ENCODE measurements at places on chromosomes 12 and 14.
A peak's percentile ranks its signal among the peaks of the same experiment; 100 is the strongest.

- DNase-seq: no peak
Observed at GRCh38 chr12:40144023-40144422, 38.1 kb upstream of the SLC2A13 start.

- DNase-seq: no peak
Observed at GRCh38 chr14:97887690-97888089, 1090.5 kb downstream of the VRK1 start.

DNA sequence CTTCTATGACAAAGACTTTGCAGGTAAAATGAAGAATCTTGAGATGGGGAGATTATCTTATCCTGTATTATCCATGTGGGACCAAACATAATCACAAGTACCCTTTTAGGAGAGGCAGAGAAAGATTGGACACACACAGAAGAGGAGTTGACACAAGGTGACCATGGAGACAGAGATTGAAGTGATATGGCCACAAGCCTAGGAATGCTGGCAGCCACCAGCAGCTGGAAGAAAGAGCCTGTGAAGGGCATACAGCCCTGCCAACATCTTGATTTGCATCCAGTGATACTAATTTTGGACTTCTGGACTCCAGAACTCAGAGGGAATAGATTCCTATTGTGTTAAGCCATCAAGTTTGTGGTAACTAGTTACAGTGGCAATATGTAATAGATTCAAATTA is 78.1 kb downstream of the RPS29 start:
- no peak for DNase-seq

GRCh38 chr12:77724367-77724957 is 106.2 kb upstream of the NAV3 start:
- DNase-seq: no peak

DNA sequence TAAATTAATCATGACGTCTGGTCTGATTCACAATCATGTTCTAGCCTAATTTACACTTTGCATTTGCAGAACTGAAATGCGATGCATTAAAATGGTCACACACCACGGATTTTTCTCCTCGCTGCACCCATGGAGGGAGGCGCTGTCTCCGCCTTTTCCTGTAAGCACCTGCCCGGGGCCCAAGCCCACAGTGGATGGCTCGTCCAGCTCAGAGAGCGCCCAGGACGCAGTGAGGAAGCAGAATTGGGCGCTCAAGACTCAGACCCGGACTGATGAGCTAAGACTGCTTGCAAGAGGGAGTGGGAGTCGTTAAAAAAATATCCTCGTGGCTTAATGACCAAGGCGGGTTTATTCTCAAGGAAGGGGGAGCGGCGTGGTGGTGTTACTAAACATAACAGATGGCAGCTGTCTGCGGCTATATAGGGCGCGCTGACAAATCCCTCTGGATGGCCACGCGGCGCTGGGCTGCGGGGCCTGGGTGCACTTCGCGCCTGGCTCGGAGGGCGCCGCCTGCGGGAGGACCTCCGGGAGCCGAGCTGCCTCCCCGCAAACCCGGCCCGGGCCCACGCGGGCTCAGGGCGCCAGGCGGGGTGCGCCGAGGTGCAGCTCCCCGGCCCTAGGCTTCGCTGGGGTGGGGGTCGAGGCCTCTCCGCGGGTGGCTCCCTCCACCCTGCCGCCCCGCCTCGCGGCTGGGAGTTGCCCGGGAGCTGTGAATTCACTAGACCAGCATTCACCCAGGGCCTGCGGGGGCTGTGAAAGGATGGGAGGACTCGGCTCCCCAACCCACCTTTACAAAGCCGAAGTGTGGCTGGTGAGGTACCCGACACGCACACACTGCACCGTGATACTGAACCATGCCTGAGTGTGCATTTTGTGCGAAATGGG is 78.7 kb downstream of the PPM1A start:
- peak; percentile 22 for DNase-seq

DNA sequence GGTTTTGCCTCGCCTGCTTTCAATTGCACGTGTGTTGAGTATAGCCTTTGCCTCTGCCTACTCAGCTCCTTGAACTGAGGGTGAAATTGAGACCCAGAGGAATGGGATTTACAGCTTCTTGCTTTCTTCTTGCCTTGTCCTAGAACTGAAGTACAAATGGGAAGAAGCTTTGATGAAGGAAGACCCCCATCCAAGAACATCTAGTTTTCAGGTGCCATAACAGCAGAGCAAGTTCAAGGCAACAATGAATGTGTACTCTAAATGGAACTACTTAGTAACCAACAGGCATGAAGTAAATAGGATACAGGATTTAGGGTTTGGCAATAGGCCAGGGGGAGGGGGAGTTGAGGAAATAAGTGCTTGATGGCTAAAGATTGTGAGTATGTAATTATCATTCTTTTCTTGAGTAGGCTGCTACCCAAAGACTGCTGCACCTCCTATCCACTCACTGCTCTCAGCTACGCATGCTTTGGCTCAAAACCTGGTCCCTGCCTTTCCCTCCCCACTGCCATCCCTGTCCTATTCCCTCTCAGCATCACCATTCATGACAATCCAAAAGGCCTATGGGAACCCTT is 2.1 kb downstream of the GPX2 start:
- no peak for DNase-seq

GRCh38 chr12:62712681-62713573 is 222.0 kb downstream of the PPM1H start:
- no peak for DNase-seq

- DNase-seq: no peak
Observed at GRCh38 chr12:15278816-15279658, 43.3 kb upstream of the PTPRO start.

GRCh38 chr12:9751204-9752144 is 9.2 kb downstream of the CD69 start:
- no peak for DNase-seq

DNA sequence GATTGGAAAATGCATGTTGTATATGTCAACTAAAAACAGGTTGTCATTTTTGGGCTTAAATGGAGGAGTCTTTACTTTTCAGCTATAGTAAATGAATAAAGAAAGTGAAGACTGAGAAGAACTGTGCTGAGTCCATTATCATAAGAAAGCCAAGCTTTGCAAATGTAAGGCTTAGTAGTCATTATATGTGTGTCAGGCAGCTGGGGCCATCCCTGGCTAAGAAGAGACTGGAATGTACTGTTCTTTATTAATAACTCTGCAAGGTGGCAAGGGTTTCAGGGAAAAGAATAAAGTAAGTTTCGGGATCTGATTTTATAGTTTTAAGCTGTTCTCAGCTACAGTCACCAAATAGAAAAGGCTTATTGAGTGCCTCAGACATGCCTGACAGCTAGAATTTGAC is 48.7 kb downstream of the SRGAP1 start:
- no peak for DNase-seq

DNA sequence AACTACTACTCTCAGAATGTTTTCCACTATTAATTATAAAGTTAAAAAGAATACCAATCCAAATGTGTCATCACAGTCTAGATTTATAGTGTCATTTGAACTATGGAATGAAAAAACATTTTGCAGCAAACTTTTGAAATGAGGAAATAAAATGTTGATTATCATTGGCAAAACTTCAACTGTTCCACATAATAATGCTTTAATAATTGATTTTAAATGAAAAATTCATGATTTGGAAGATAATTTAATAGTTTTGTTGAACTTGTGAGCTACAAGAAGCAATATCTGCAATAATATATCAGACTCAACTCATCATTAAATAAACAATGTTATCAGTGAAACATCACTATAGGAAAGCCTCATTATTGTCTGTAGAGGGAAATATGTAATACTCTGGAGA is 48.2 kb upstream of the DCN start:
- no peak for DNase-seq

- no peak for DNase-seq
Observed at GRCh38 chr12:42786400-42787148, 197.0 kb upstream of the PRICKLE1 start.

GRCh38 chr12:11595080-11595479 is 54.4 kb upstream of the ETV6 start:
- DNase-seq: no peak

DNA sequence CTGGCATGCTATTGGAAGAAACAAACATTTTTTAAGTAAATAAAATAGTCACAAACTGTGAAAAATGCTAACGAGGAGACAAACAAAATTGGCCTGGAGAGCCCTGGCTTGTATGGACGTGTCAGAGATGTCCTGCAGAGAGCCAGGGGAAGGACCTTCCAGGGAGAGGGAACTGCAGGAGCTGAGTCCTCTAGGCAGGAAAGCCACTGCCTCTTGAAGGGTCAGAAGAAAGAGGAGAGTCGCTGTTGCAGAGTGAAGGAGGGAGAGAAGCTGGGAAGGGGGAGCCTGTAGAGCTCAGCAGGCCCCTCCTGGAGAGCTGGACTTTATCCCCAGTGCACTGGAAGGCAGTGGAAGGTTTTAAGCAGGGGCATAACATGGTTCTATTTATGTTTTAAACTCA is 80.3 kb upstream of the PWP1 start:
- DNase-seq: no peak

GRCh38 chr12:124479680-124480468 is 87.5 kb downstream of the NCOR2 start:
- DNase-seq: no peak

DNA sequence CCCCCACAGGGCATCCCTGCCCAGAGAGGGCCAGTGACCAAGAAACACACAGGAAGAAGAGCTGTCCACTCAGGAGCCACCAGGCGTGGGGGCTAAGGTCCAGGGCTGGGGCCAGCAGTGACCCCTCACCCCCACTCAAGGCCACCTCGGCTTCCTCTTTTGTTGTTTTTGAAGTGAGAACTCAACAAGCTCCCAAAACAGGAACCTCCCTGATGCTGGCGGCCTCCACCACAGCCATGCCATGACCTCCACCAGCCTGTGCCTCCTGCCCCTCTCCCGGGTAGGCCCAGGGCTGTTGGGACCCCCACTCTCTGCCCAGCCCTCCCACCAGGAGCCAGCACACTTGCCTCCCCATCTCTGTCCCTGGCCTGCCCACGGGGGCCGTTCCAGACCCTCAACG is 7.8 kb downstream of the AKT1 start:
- no peak for DNase-seq

DNA sequence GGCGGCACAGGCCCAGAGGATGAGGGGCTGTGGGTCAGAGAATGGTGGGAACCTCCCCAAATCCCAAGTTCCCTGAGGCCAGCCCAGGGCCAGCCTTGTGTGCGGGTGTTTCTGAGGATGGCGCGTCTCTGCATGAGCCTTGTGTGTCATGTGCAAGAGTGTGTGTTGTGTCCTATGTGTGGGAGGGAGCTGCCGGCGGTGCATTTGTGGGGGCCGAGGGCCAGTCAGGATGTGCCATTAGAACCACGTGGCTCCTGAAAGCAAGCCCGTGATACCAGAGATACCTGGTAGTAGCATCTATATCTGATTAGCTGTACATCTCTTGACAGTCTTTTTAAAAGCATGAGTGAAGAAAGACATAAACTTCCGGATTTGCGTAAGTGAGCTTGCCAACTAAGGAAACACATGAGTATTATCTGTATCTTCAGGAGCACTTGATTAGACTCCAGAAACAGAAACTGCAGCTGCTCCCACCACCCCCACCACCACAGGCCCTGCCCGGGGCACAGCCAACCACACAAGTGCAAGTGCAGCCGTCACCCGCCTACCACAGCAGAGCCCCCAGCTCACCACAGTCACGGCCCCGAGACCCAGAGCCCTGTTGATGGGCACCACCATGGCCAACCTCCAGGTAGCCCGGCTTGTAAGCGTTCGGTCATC is 19.2 kb downstream of the DDX51 start:
- no peak for DNase-seq

GRCh38 chr12:49577589-49578315 is 9.8 kb upstream of the MCRS1 start:
- no peak for DNase-seq

DNA sequence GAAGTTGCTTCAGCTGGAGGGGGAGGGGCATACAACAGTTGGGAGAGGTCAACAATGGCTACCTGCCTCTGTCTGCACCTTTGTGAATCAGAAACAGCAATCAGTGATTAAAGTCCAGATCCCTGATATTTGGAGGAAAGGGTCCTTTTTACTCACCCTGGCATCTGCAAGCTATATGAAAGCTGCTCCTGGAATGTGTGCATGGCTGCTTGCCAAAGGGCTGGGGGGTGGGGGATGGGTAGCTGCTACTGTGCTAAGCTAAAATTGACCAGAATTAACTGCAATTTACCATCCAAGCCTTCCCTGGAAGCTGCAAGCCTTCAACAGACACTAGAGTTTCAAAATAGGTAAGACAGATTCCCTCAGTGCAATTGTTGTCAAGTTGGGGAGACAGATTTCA is 13.5 kb upstream of the GTF2A1 start:
- DNase-seq: no peak

- no peak for DNase-seq
Observed at GRCh38 chr14:93019367-93019843, 96.3 kb downstream of the ITPK1 start.

DNA sequence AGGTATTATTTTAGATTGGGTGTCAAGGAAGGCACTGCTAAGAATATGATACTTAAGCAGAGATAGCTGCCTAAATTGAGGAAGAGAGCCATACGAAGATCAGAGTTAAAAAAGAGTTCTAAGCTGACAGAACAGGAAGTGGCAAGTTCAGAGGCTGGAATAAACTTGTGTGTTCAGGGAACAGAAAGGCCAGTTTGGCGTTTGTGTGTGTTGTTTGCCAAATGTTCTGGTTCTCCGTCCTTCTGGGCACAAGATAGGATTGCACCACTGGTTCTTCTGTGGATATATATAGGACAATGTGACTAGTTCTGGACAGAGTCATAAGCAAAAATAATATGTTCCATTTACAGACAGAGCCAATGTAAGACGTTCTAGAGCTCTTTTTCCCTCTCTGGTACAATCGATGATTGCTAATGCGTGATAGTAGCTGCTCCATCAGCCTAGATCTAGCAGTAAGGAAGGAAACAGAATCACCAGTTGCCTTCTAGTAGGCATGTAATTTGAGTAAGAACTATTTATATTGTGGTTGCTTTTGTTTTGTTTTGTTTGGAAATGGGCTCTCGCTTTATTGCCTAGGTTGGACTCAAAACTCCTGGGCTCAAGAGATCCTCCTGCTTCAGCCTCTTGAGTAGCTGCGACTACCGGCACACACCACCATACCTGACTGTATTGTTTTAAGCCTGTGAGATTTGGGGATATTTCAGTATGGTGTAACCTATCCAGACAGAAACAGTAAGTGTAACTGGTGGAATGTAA is 7.4 kb downstream of the BBS10 start:
- no peak for DNase-seq

DNA sequence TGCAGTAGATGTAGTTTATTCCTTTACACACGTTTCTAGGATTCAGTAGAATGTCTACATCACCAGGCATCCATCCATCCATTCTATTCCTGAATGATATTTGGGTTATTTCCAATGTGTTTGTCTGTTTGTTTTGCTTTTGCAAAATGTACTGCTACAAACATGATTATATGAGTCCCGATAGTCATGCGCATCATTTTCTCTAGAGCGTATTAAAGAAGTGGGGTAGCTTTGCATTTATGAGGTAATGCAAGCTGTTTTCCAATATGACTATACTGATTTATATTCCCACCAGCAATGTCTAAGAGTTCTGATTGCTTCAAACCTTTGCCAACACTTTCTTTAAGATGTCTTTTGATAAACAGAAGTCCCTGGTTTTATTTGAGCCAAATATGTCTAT is 253.2 kb downstream of the NOVA1 start:
- no peak for DNase-seq

- DNase-seq: no peak
Observed at GRCh38 chr14:100100032-100100703, 34.9 kb downstream of the EVL start.

Data from stimulated activated CD8-positive, alpha-beta memory T cell treated with anti-CD3 and anti-CD28 coated beads, Interleukin-4, amount 100 ng/mL, for 24 hours (primary cell).